ENCODE measurements at places on chromosomes 4 and X. TPM values are rescaled to one million over a fixed set of nuclear protein-coding genes. Genes with fewer than 3 reads are reported as not detected.

Gene DNAAF6
- not detected for total RNA-seq

Gene NUDT11
- 8.3 TPM for total RNA-seq

Gene BMP3
- total RNA-seq = 7.7 TPM

Gene FGB
- 1,901 TPM for total RNA-seq

Gene PHOX2B
- total RNA-seq = not detected

Gene WDFY3
- 55.9 TPM for total RNA-seq

Gene PHEX
- total RNA-seq = 0.27 TPM

Data from hepatocyte (in vitro differentiated cells).